Prostate gland (tissue), 2 donors: ENCODE measurements at places on chromosomes 16 and 17.

DNA sequence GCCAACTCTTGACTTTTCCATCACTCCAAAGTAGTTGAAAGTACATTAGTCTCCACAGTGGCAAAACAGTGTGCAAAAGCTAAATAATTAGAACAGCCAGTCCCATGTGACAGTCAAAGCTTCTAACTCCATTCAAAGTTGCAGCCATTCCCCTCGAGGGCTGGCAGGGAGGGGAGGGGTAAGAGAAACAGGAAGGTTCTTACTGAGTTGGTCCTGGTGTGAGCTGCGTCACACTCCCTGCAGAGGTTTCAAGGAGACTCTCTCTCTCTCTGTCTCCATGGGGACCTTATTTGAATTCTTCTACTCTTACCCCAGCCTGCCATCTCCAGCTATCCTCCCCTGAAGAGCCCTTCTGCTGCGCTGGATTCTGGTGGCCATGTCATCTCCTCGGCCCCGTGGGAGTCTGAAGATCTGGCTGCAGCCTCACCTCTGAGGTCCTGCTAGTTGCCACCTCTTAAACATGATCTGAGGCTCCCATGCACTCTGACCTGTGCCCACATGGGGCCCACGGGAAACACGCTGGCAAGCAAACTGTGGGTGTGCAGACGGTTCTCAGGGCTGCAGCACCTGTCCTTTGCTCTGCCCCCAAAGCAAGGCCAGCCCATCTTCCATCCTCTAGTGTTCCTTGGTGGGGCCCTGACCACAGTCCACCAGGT lies 23.3 kb upstream of the STH start:
- no peak for DNase-seq

GRCh38 chr17:31935512-31935911 lies 1.3 kb upstream of the SUZ12 start:
- no peak for DNase-seq

- DNase-seq, result no peak
Observed at GRCh38 chr17:82247182-82247823, 18.5 kb downstream of the SLC16A3 start.

- DNase-seq, result no peak
Observed at GRCh38 chr16:89020925-89021595, 44.1 kb upstream of the CBFA2T3 start.

DNA sequence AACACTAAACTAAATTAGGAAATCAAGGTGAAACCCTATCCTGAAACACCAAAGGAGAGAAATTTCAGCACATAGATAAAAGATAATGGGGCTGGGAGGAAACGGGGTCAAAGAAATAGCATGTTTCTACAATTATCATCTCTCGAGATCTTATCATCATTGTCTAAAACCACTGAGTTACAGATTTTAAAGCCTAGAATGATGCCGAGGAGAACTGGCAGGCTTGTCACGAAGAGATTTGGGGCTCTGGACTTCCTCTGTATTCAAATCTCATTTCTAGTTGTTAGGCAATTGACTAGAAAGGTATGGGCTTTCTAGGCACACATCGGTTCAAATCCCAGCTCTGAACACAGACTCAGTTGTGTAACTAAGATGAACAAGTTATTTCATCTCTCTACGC lies 9.3 kb downstream of the PDZD9 start:
- no peak for DNase-seq

DNA sequence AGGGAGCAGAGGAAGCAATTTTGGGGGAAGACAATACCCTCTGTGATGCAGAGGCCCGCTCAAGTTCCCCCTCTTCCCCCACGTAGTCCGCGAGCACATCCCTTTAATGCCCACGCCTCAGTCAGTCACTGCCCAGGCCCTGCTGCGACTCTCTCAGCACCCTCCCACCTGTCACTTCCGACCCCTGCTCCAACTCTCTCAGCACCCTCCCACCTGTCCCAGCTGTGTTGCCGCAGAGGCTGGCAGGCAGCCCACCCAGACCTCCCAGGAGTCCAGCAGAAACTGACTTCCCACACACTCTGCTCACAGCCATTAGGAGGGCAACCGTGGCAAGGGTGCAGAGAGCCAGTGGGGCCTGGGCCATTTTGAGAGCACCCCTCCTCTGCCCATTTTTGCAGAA lies 92.7 kb downstream of the WSCD1 start:
- DNase-seq, result no peak

- no peak for DNase-seq
Observed at GRCh38 chr16:79662669-79663313, 62.3 kb upstream of the MAF start.

GRCh38 chr17:72119873-72120641 lies 763 bp upstream of the SOX9 start:
- DNase-seq, result peak; percentile 46

GRCh38 chr17:49509588-49509917 lies 14.5 kb downstream of the NGFR start:
- no peak for DNase-seq

GRCh38 chr17:42459801-42460281 lies 1.2 kb downstream of the ATP6V0A1 start:
- DNase-seq, result no peak

DNA sequence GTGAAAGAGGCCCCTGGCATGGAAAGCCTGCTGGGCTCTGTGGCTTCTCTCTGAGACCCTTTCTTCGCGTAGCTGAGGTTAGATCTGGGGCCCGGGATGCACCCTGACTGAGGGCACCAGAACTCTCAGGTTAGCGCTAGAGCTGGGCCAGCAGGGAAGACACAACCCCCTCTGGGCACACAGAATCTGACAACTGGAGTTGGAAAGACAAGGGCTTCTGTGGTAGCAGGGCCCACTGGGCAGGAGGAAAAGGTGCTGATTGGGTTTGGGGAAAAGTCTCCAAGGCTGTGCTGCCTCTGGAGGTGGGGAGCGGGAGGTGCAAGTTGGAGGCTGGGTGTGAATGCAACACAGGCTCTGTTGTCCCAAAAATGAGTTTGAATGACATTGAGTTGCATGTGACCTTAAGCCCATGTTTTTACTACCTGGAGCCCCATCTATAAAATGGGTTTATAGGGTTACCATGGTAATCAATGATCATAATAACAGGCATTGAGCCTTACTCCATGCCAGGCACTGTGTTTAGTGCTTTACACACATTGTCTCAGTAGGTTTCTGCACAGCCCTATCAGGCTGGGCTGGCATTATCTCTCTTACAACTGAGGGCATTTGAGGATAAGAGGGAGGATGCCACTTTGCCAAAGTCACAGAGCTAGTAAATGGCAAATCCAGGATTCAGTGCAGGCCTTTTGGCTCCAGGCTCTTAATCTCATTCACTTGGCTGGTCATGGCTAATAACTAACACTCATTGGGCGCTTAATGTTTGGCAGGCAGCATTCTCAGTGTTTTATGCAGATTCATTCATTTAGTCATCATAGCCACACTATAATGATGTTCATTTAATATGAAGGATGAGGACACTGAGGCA lies 9.5 kb upstream of the IGFBP4 start:
- DNase-seq, result no peak

- DNase-seq, result no peak
Observed at GRCh38 chr16:84928679-84929420, 82.5 kb downstream of the ZDHHC7 start.

DNA sequence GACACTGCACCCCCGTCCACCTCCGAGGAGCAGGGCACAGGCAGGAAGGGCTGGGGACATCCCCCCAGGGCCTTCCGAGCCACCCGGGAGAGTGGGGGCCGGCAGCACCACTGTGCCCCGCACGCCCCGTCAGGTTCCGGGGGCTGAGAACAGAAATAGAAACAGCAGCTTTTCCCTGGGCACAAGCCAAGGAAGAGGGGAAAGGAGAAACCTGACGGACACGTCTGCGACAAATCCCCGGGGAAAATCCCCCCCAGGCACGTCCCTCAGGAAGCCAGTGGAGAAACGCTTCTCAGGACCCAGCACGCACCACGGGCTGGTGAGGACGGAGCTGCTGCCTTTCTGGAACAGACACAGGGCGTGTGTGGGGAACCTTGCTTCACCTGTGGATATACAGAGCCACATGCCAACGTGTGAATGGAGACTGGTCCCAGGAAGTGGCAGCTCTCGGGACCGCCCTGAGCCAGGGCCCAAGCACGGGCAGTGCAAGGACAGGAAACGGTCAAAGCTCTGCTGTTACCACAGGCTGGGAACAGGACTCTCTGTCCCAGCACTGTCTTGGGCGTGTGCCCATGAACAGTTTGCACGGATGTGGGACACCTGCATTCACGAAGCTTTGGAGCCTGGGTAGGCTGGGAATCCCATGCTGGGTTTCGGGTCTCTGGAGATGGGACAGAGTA lies 1.2 kb upstream of the TMEM204 start:
- peak; percentile 85 for DNase-seq

DNA sequence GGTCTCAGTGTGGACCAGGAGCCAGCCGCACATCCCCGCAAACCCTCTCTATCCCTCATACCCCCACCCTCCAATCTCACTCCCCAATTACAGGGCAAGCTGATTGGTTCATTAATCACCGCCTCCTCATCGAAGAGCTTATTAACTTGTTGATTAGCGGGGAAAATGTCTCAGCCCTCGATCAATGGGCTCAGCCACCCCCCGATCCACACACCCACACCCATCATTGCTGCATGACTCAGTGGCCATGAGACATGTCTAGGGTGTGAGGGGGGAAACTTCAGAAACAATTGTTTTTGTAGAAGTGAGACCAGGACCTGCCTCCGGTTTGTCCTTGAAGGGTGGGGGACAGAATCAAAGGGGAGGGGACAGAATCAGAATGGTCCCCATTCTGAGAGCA lies 2.5 kb upstream of the PYY start:
- no peak for DNase-seq

GRCh38 chr17:51995797-51996403 lies 162.6 kb downstream of the CA10 start:
- DNase-seq, result no peak

DNA sequence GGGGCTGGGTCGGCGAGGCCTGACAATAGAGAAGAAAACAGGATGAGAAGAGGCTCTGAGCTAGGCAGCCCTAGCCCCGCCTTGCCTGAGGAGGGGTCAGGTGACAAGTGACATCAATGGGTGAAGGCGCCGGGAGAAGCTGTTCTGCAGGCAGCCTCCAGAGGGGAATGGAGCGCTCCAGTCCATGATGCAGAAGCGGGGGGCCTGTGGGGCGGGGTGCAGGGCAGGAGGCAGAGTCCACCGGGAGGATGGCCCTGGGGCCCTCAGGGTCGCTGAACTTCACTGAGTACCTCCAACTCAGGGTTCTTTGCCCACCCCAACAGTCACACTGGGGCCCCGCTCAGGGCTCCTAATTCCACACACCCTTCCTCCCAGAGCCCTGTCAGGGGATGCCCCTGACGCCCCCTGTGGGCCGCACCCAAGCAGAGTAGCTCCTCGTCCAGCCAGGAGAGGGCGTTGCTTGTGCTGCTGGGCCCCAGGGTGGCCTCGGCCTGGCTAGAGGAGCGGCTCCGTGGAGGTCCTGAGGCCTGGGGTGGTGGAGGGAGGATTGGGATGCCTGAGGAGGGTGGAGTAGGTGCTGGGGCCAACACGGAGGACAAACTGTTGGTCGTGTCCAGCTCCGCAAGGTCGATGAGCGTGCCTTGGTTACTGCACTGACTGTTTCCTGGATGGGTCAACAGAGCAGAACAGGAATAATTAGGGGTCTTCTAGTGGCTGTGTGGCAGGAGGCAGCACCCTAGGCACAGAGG lies 20.8 kb downstream of the GGA3 start:
- no peak for DNase-seq

- DNase-seq, result no peak
Observed at GRCh38 chr16:920051-920681, 50.6 kb downstream of the LMF1 start.

DNA sequence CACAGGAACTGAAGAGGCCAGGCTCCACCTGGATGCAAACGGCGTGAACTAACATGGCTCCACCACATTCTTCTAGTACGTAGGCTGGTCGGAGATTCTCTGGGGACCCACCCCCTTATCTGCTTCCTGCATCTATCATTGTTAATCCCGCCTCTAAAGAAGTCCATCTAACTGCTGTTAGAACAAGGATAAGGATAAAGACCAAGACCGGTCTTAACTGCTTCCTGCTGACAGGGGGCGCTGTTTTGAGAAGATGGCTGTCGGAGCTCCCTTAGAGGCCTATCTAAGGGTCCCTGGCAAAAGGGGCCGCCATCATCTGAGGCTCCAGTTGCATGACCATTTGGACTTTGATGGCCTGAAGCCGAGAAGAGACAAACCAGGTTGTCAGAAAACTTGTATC lies 25.8 kb upstream of the TNFSF12 start:
- no peak for DNase-seq

DNA sequence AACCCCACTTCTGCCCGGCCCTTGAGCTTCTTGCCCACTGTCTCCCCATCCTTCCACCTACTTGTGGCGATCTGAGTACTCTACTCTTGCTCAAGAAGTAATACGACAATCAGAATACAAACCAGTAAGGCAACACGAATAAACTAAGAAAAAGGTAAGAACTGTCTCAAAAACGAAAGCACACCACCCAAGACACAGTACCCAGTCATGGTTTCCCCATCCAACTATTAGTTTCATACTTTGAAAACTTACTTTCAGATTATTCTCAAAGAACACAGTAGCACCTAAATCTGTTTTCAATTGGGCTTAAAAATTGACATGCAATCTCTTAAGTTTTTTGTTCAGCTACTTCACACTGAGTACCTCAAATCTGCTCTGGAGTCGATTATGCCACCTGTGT lies 13.9 kb downstream of the GINS2 start:
- DNase-seq, result no peak

DNA sequence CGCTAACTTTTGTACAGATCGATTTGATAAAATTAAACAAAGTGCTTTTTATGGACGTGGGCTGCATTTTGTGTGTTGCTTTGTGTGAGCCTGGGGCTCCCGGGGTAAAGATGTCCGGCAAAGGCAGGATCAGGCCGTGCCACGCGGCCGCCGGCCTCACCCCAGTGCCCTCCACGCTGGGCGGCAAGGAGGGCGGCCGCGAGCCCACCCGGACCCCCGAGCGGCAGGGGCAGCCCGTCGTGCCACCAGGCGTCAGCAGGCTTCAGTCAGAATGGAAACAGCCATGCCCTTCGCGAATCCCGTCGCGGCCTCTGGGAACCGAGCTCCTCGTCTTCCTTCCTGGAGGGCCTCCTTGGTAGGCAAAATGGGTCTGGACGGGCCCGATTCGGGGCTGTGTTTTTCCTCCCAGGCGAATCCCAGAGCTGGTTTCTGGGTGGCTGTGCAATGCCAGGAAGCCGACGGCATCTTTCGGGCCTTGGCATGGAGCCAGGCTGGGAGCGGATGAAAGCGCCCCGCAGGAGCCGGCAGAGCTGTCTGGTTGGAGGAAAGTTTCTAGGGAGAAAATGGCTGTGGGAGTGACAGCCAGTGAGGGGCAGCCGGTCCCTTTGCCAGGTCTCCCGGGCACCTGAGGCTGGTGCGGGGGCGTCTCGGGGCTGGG lies 5.5 kb downstream of the SOX8 start:
- DNase-seq, result no peak

DNA sequence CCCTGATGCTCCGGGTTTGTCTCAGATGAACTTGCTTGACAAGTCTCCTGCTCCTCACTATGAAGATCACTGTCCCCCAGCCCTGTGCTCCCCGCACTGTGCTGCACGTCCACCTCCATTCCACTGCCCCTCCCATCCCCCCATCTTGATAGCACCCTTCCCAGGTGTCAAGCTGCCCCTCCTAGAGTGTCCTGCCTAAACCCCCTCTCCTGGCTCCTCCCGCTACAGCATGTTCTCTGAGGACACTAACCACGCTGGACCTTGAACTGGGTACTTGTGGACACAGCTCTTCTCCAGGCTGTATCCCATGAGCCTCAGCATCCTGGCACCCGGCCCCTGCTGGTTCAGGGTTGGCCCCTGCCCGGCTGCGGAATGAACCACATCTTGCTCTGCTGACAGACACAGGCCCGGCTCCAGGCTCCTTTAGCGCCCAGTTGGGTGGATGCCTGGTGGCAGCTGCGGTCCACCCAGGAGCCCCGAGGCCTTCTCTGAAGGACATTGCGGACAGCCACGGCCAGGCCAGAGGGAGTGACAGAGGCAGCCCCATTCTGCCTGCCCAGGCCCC lies 18.5 kb downstream of the DEXI start:
- DNase-seq, result no peak
